ENCODE measurements at places on chromosomes 11 and 22. TPM values are rescaled to one million over a fixed set of nuclear protein-coding genes. Genes with fewer than 3 reads are reported as not detected.
A peak's percentile ranks its signal among the peaks of the same experiment; 100 is the strongest.

The ROBO4 gene
- total RNA-seq, result not detected

GRCh38 chr11:2387266-2387987 lies 10.3 kb downstream of the CD81 start:
- peaks cover 14% of the 10 kb centered on the region for H3K4me1 ChIP-seq
- H3K27me3 ChIP-seq, result no peaks in the 10 kb centered on the region
- peaks cover 4% of the 10 kb centered on the region for H3K36me3 ChIP-seq
- H3K4me3 ChIP-seq, result no peak overlapping the region
- peak overlapping the region; percentile 33 for H3K27ac ChIP-seq
- no peak for DNase-seq

DNA sequence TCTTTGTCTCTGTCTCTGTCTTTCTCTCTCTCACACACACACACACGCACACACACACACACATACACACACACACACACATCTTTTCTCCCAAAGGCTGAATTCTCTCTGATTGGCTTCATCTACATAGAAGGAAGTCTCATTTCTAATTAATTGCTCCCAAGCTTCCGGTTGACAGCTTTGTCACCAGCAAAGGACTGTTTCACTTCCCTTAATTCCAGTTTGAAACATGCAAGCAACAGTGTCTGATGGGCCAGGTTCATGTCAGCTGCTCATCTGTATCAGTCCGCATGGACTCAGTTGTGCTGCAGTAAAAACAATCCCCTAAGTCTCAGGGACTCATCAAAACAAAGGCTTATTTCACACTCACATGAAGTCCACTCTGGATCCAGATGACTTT lies 16.2 kb upstream of the PVALB start:
- H3K27ac ChIP-seq, result no peak overlapping the region
- peaks cover 7% of the 10 kb centered on the region for H3K4me1 ChIP-seq
- no peak overlapping the region for H3K4me3 ChIP-seq
- DNase-seq, result no peak

DNA sequence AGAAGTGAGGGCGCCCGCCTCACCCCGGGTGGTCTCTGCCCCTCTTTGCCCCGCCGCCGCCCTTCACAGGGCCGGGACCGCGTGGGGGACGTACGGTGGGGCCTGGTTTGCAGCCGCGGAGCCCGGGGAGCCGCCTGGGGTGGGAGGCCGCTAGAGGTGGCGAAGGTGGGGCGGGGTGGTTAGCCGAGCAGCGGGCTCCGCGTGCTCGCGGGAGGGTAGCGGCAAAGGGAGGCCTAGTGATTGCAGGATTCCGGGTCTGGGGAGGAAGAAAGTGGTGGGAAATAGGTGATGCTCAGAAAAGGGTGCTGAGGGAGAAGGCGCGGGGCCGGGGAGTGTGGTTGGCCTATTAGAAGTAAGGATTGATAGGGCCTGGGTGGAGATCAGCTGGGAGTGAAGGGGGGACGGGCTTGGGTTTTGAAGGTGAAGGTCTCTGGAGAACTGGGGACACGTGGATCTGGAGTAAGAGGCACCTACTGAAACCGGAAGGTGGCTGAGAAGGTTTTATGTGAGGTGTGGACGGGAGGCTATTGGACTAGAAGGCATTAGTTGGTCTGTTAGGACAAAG lies 571 bp downstream of the FAR1 start:
- peaks cover 7% of the 10 kb centered on the region for H3K27me3 ChIP-seq
- DNase-seq, result peak; percentile 43
- peaks cover 36% of the 10 kb centered on the region for H3K4me1 ChIP-seq
- H3K36me3 ChIP-seq, result peaks cover 34% of the 10 kb centered on the region
- peak overlapping the region; percentile 92 for H3K27ac ChIP-seq

DNA sequence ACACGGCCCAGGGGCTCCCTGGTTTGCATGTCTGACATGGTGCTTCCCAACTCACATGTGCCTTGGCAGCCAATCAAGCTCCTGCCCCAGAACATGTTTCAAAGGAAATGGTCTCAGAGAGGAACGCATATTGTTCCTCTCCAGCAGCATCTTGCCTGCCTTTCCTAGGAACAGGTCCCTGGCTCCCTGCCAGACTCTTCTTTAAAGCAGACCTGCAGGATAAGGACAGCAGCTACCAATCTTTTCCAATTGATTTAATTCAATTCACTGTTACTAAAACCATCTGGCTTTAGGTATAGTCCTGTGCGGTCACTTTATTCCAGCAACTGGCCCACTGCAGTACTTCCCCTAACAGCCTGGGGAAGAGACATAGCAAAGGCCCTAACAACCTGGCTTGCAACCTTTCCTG lies 79.9 kb downstream of the AMBRA1 start:
- H3K4me1 ChIP-seq, result peaks cover 3% of the 10 kb centered on the region
- peaks cover 8% of the 10 kb centered on the region for H3K36me3 ChIP-seq
- DNase-seq, result no peak
- no peaks in the 10 kb centered on the region for H3K27me3 ChIP-seq
- no peak overlapping the region for H3K4me3 ChIP-seq

DNA sequence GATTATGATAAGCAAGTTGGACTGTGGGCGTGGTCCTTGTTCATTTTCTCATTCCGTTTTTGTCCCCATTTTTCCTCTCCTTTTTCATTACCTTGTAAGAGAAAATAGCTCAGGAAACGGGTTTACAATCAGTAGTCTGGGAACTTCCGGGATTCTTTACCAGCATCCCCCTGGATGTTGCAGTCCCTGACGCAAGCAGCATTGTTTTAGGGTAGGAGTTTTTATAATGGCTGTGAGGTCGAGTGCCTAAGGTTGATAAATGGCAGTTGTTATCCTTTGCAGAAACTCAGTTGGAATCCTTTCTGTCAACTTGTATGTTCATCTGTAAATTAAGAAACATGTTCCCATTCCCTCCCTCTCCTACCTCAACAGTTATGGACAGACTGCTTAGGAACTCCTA lies 68.3 kb downstream of the ARHGEF12 start:
- H3K36me3 ChIP-seq, result no peaks in the 10 kb centered on the region
- no peak overlapping the region for H3K4me3 ChIP-seq
- H3K4me1 ChIP-seq, result no peaks in the 10 kb centered on the region
- no peak overlapping the region for H3K27ac ChIP-seq

The SLC35C1 gene
- total RNA-seq, result 17.1 TPM

The TRIOBP gene
- 43.3 TPM for total RNA-seq

The RCOR2 gene
- 0.41 TPM for total RNA-seq

- no peaks in the 10 kb centered on the region for H3K36me3 ChIP-seq
- peaks cover 7% of the 10 kb centered on the region for H3K4me1 ChIP-seq
- H3K27me3 ChIP-seq, result peaks cover 2% of the 10 kb centered on the region
These were observed 67.4 kb downstream of the SCUBE1 start for GRCh38 chr22:43275545-43276317.

The HEPN1 gene
- total RNA-seq, result not detected

DNA sequence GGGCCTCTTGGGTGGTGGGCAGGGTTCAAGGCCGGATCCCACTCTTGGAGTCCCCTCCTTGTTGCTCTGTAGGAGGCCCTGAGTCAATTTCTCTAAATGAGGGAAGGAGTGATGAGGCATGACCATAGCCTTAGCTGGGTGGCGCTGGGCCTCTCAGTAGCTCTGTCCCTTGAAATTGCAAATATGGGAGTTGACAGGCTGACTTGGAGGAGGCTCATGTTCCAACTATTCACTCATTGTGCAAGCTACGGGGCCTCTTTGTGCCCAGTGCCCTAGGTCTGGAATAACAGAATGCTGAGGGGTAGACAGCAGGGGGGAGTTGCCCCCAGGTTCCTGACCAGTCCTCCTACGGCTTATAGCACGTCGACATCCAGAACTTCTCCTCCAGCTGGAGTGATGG lies 8.0 kb downstream of the SELENOM start:
- H3K4me1 ChIP-seq, result no peaks in the 10 kb centered on the region
- H3K27me3 ChIP-seq, result no peaks in the 10 kb centered on the region
- peaks cover 10% of the 10 kb centered on the region for H3K36me3 ChIP-seq

The C11orf71 gene
- total RNA-seq, result 6.3 TPM

- no peak overlapping the region for H3K27ac ChIP-seq
- H3K4me3 ChIP-seq, result no peak overlapping the region
- no peaks in the 10 kb centered on the region for H3K27me3 ChIP-seq
- H3K4me1 ChIP-seq, result peaks cover 7% of the 10 kb centered on the region
- DNase-seq, result no peak
These were observed 3.4 kb upstream of the CDC42EP2 start for GRCh38 chr11:65311170-65311678.

DNA sequence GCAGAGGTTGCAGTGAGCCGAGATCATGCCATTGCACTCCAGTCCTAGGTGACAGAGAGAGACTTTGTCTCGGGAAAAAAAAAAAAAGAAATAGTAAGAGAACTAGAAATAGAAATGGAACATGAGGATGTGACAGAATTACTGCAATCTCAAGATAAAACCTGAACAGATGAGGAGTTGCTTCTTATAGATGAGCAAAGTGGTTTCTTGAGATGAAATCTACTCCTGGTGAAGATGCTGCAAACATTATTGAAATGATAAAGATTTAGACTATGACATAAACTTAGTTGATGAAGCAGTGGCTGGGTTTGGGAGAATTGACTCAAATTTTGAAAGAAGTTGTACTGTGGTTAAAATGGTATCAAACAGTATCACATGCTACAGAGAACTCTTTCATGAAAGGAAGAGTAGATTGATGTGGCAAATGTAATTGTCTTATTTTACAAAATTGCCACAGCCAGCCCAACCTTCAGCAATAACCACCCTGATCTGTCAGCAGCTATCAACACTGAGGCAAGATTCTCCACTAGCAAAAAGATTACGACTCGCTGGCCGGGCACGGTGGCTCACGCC lies 13.7 kb downstream of the XNDC1N start:
- peaks cover 71% of the 10 kb centered on the region for H3K36me3 ChIP-seq
- H3K4me3 ChIP-seq, result peak overlapping the region; percentile 22
- H3K4me1 ChIP-seq, result peaks cover 37% of the 10 kb centered on the region
- DNase-seq, result no peak

DNA sequence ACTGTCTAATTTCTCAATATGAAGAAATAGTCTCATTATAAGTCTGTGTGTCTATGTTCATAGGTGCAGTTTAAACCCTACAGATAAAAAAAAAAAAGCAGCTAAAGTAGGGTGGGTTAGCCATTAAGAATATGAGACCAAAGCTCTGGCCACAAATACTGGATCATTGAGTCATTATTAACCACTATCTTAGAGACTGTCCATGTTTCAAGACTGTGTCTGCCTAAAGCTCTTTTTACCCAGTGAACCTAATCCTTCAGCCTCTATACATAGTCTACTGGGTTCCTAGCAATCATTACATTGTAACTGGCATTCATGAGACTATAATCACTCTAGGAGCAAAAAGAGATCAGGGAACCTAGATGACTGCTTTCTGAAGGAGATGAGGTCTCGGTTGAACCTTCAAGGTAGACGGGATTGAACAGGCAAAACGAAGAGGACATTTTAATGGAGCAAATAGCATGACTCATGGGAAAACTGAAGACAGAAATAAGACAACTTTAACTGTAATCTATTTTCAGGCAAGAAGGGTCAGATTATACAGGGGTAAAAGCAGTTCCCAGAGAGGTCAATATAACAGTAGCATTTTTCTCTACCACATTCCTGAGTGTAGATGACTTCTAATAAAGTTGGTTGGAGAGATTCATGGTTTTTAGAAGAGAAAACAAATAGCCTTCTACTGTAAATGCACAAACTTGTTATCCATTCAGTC lies 64.0 kb upstream of the FIBIN start:
- H3K4me3 ChIP-seq, result no peak overlapping the region
- no peaks in the 10 kb centered on the region for H3K27me3 ChIP-seq
- no peaks in the 10 kb centered on the region for H3K4me1 ChIP-seq
- no peak overlapping the region for H3K27ac ChIP-seq
- H3K36me3 ChIP-seq, result no peaks in the 10 kb centered on the region
- no peak for DNase-seq

DNA sequence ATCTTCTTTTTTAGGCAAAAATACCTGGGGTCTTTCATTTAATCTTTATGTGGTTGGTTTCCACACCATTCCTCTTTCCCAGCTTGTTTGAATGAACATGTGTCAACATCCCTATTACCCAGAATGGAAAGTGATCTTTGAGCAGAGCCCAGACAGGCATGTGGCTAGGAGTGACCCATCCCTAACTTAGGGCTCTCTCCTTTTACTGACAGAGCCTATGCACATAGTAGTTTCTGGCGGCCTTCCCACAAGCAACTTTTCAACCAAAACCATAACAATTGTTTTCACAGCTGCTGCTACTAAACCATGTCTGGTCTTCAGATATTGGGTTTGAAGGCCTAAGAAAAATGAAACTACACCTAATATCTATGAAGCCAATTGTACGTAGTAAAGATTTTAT lies 107.5 kb downstream of the TENM4 start:
- H3K4me1 ChIP-seq, result no peaks in the 10 kb centered on the region
- no peak overlapping the region for H3K4me3 ChIP-seq
- no peaks in the 10 kb centered on the region for H3K27me3 ChIP-seq
- no peaks in the 10 kb centered on the region for H3K36me3 ChIP-seq
- DNase-seq, result no peak

The RIMBP3B gene
- total RNA-seq, result not detected

DNA sequence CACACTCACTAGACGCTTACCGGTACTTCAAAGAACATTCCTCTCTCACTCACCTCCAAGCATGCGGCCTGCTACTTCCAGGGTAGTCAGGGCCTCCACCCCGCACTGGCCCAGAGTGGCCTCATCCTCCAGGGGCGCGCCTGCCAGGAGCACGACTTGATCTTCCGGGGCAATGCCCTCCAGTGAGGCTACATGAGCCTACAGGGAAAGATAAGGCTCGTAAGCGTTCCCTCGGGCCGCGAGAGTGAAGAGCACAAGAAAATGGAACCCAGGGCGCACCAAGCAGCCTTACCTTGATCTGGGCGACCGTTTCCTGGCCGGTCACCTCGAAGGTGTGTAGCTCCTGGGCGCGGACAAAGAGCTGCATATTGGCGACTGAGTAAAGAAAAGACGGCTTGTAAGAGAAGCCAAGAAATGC lies 478 bp downstream of the FAU start:
- peak; percentile 24 for DNase-seq
- peaks cover 24% of the 10 kb centered on the region for H3K4me1 ChIP-seq
- H3K36me3 ChIP-seq, result peaks cover 74% of the 10 kb centered on the region
- no peaks in the 10 kb centered on the region for H3K27me3 ChIP-seq

GRCh38 chr22:24359452-24360120 lies 67.8 kb upstream of the ADORA2A start:
- H3K4me3 ChIP-seq, result no peak overlapping the region
- H3K4me1 ChIP-seq, result peaks cover 16% of the 10 kb centered on the region
- no peak for DNase-seq
- no peaks in the 10 kb centered on the region for H3K27me3 ChIP-seq

- H3K27ac ChIP-seq, result no peak overlapping the region
- H3K27me3 ChIP-seq, result peaks cover 2% of the 10 kb centered on the region
- no peak overlapping the region for H3K4me3 ChIP-seq
- H3K4me1 ChIP-seq, result no peaks in the 10 kb centered on the region
These were observed 128.1 kb downstream of the CCDC34 start for GRCh38 chr11:27234961-27235360.

DNA sequence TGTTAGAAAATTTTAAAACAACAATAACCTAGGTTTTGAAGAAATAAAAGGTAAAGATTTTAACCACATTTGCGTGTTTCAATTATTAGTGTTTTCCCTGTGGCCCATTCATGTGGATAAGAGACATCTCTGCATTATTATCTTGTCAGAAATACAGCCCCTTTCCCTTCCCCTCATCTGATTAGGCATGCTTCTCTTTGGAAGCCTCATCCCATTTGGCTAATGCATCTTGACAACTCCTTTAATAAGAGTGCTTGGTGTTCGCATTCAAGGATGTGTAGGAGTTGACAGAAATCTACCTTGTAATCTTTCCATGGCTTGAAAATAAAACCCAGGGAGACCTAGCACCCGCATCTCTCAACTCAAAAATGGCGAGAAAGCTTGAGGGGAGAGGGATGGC lies 635.5 kb downstream of the NTM start:
- H3K27ac ChIP-seq, result no peak overlapping the region
- no peak overlapping the region for H3K4me3 ChIP-seq
- H3K27me3 ChIP-seq, result no peaks in the 10 kb centered on the region
- DNase-seq, result no peak

Data from activated T-helper 2 cell treated with anti-CD3 and anti-CD28 coated beads, Interferon-gamma antibody, Interleukin-2, Interleukin-4, amounts not matched to agents 10 μg/mL and 5 μg/mL and 100 μg/mL, durations not matched to agents 14 hours and 24 hours and 36 hours (primary cell).